Left kidney (tissue), 8 donors: ENCODE measurements at places on chromosomes 12 and 14. TPM values are rescaled to one million over a fixed set of nuclear protein-coding genes. Genes with fewer than 3 reads are reported as not detected.

CFAP54 gene
- 4.4 TPM for polyA plus RNA-seq

GRCh38 chr14:22303589-22304195 lies 285.3 kb downstream of the DAD1 start:
- no peak for DNase-seq

DNA sequence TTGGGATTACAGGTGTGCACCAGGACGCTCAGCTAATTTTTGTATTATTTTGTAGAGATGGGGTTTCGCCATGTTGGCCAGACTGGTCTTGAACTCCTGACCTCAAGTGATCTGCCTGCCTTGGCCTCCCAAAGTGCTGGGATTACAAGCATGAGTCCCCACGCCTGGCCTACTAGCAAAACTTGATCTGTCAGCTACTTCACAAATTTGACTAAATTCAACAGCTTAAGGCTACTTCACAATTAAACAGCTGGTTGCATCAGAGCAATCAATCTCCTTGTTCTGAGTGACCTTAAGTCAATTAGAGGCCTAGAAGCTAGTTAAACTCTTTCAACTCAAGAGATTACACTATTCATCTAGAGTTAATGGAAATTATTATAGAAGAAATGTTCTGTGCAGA lies 12.2 kb downstream of the COQ10A start:
- no peak for DNase-seq

DNA sequence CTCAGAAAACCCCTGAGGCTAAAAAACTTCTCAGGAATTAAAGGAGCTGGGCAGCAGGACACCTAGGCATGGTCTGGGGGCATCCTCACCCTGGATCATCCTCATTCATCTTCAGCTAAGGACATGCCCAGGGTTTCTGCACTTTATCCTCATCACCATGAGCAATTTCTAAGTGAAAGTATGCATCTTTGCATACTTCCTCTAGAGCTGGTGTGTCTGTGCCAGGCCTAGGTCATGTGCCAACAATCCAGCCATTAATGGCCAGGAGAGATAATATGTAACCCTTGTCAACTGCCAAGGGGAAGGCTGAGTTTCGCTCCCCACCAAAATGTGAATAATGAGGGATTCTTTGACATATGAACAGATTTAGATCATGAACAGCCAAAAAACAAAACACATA lies 160.5 kb downstream of the KITLG start:
- no peak for DNase-seq

DNA sequence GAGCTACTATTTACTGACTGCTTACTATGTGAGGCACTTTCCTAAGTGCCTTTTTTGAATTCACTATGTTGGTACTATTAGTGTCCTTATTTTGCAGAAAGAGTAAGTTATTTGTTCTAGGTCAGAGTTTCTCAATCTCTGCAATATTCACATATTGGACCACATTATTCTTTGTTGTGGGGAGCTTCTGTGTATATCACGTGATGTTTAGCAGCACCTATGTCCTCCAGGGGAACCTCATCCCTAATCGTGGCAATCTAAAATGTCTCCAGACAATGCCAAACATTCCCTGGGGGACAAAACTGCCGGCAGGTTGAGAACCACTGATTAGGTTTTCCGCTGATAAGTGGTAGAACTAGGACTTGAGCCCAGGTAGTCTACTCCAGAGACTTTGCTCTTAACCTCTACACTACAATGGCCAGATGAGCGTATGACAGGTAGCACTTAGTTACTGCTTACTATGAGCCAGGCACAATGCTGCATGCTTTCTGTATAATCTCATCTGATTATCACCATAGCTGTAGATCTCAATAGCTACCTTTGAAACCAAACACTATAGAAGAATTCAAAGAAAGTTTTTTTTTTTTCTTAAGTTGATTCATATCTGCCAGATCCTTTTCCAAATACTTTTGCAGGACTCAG lies 38.9 kb downstream of the NELL2 start:
- no peak for DNase-seq

GRCh38 chr12:3033539-3033867 lies 43.7 kb upstream of the TSPAN9 start:
- DNase-seq = no peak
